Activated CD4-positive, alpha-beta T cell treated with anti-CD3 and anti-CD28 coated beads, Interleukin-10, Interleukin-2, amounts not matched to agents 100 ng/mL and 50 ng/mL, durations not matched to agents 16 hours and 8 hours (primary cell): ENCODE measurements at places on chromosomes 4 and X.
A peak's percentile ranks its signal among the peaks of the same experiment; 100 is the strongest.

- DNase-seq: no peak
Measured at GRCh38 chrX:132836471-132836870, 122.0 kb downstream of the HS6ST2 start.

DNA sequence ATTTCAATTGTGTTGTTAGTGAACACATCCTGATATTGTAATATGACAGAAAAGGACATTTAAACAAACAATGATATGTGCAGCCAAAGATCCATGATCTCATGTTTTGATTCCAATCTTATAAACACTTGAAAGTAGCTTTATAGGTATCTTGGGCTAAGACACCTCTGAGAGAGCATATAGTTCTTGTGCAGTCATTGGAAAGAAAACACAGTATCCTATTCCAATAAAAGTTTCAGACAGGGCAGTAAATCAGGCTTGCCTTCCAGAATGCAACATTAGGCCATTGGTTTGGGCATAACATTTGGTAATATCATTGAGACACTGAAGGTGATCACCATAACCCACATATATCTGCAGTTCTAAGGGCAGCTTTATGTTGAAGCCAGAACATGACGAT lies 188.3 kb upstream of the HCCS start:
- DNase-seq: no peak

- DNase-seq: no peak
Measured at GRCh38 chrX:34918856-34919255, 23.7 kb upstream of the FAM47B start.

DNA sequence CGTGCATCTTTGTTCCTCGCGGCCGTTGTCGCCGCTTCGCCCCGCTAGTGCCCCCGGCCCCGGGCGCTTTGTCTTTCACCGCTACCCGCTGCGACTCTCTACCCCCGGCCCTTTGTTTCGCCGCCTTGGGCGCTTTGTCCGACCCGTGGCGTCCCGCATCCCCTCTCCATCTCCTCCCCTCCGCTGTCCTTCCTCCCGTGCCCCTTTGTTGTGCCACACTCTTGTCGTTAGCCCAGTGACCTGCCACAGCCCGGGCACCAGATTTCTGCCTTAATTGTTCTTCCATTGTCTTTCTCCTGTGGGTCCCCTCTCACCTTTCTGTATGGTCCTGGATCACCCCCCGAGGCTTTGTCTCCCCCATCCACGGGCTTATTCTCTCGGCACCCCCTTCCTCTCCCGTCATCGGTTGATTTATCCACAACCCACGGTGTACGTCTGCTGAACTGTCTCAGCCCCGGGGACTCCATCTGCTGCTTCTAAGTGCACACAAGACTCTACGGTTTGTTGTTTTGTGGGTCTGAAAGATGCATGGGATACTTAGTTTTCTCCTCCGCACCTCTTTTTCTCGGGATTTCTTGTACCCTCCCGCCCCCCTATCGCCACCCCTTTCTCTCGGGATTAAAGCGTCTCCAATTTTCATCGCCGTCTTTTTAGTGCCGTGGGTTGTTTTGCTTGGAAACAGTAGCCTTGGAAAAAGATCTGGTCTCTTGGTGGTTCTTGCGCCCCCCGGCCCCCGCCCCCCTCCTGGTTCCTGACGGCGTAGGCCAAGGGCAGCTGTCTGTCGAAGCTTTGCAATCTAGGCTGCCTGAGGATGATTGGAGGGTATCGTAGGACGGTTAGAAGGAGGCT lies 783 bp downstream of the RBPJ start:
- peak; percentile 39 for DNase-seq

- no peak for DNase-seq
Measured at GRCh38 chr4:73376976-73377375, 27.1 kb upstream of the ALB start.

GRCh38 chr4:5609306-5610007 lies 98.9 kb downstream of the EVC2 start:
- DNase-seq: no peak
